ENCODE measurements at places on chromosomes 11 and 22.
A peak's percentile ranks its signal among the peaks of the same experiment; 100 is the strongest.

DNA sequence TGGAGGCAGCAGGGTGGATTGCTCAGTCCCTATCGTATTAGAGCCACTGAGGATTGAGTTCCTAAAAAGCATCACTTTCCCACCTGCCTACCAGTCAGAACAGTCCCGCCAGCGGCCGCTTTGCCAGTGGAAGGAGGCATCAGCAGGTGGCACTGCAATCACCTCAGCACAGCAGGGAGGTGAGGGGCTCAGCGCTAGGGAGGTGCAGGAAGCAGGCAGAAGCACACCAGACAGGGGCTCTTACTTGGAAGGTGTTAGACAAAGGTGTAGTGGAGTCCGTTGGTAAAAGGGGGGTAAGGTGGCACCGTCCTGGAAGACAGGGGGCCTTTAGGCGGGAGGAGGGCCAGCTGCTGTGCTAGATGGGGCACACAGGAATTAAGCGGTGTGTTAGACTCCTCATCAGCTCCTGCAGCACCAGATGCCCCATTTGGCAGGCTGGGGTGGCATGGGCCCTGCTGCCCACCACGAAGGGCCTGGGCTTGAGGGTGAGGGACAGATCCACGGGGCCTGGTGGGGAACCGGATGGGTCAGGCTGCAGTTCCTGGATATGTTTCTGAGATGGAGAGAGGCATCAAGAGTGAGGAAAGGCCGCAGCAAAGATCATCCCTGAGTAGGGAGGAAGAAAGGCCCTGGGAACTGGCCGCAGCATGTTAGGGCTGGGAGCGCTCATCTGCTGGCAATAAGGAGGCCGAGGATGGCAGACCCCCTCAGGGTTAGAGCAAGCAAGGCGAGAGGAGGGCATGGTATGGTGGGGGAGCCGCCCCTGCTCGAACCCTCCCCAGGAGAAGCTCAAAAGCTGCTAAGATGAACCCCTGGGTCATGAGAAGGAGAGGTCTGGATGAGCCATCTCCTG is 42.5 kb downstream of the C11orf58 start:
- no peak for DNase-seq

DNA sequence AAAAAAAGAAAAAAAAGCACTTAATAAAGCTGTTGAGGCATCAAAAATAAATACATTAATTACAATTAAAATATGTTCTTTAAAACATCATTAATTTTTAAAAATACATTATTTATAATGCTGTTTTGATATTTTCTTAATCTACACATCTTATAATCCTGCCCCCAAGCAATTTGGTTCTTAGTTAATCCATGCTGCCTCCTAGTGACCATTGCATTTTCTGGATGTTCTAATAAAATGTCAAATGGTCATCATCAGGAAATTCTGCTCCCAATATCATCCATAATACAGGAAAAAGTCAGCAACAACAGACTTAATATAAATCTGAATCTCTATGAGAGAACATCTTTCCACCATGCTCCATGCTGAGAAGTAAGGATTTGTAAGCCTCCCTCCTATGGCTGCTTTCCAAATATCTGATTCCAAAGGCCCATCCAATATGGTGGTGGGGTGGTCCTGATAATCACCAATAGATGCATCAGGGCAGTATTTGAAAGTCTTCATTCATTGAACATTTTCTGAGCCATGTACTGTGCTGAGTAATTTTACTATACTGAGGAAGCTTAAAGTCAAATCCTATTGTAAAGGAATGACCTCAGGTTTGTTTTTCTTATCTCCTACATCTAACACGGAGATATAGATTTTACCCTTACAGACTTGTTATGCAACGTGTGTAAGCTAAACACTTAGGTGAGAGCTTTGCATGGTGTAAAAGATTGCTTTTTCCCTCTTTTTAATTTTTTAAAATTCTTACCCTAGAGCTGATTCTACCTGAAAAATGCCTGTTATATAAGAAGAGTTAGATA is 124.7 kb upstream of the BMAL1 start:
- peak; percentile 30 for DNase-seq

- no peak for DNase-seq
Measured at GRCh38 chr22:46972256-46972655, 209.8 kb downstream of the TBC1D22A start.

DNA sequence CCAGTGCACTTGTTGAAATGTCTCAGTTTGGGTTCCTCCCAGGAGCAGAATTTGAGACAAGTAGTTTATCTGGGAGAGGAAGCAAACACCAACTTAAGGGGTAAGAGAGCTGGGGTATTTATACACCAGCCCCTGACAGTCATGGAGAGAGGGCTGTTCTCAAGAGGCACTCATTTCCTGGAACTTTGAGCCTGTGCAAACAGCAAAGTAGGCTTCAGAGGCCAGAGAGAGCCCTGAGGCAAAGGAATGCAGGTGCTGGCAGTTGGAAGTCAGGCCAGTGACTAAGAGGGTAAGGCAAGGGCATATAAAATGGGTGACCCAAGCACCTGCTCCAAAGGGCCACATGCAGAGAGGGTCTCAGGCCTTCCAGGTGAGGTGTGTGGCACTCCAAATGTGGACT is 16.1 kb downstream of the MS4A18 start:
- DNase-seq = no peak

DNA sequence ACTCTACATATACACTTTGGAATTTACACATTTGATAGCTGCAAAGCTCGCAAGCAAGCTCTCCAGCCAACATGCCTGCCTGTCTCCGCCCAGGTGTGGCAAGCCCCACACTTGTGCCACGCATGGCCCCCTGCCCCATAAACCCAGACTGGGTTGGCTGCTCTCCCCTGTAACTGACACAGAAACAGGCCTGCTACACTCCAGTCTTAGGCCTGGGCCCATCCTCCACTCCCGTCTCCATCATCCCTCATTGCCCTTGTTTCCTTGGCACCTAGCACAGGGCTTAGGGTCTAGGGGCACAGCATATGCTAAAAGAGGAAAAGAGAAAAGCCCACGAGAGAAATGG is 41.4 kb downstream of the PACSIN2 start:
- DNase-seq = no peak

- DNase-seq = no peak
Measured at GRCh38 chr11:31106326-31106725, 263.2 kb downstream of the DCDC1 start.

DNA sequence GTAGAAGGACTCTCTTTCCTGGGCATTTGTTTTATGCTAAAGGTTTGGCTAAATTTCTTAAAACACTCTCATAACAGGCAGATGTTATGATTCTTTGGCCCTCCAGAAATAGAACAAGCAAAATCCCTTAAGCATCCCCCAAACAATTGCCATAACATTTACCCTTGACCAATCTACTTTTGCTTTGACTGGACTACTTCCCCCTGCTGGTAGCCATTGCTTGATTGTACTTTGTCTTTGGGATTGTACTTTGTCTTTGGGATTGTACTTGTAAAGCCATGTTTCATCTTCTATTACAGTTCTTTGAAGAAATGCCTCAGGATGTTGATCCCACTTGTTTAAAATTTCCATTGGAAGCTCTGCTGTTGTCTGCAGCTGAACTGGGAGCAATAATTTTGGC is 53.3 kb upstream of the GLYAT start:
- no peak for DNase-seq

- no peak for DNase-seq
Measured at GRCh38 chr22:50490531-50491308, 4.1 kb downstream of the MIOX start.

GRCh38 chr11:61290905-61291690 is 4.0 kb downstream of the VWCE start:
- DNase-seq = no peak

DNA sequence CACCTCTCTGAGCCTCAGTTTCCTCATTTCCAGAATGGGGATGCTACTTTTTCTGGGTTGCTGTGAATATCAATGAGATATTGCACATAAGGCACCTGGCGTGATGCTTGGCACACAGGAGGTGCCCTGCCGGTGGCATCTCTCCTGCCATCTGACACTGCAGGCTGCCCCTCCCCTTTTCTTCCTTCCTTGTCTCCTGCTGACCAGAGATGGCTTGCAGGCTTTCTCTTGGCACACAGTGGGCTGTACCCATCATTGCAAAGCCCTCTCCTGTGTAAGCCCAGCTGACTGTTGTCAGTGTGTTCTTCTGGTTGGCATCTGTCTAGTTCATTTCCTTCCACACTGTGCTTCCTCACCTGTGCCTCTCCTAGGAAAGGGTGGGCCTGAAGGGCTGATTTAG is 91.7 kb downstream of the MYO18B start:
- DNase-seq = no peak

- peak; percentile 71 for DNase-seq
Measured at GRCh38 chr11:19727246-19727645, 14.6 kb downstream of the NAV2 start.

- no peak for DNase-seq
Measured at GRCh38 chr22:42229455-42230149, 40.9 kb downstream of the TCF20 start.

- no peak for DNase-seq
Measured at GRCh38 chr11:121321614-121322243, 29.2 kb downstream of the SC5D start.
